DMS153 (cell line): ENCODE measurements at places on chromosomes 4 and X.

GRCh38 chrX:54470054-54470760 is 25.8 kb downstream of the FGD1 start:
- DNase-seq, result no peak

DNA sequence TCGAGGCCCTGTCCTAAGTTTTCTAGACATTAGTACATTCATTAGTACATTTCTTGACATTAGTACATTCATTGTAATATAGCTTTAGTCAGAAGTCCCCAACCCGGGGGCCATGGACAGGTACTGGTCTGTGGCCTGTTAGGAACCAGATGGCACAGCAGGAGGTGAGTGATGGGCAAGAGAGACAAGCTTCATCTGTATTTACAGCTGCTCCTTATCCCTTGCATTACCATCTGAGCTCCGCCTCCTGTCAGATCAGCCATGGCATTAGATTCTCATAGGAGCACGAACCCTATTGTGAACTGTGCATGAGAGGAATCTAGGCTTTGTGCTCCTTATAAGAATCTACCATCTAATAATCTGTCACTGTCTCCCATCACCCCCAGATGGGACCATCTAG is 48.0 kb downstream of the GATB start:
- no peak for DNase-seq

DNA sequence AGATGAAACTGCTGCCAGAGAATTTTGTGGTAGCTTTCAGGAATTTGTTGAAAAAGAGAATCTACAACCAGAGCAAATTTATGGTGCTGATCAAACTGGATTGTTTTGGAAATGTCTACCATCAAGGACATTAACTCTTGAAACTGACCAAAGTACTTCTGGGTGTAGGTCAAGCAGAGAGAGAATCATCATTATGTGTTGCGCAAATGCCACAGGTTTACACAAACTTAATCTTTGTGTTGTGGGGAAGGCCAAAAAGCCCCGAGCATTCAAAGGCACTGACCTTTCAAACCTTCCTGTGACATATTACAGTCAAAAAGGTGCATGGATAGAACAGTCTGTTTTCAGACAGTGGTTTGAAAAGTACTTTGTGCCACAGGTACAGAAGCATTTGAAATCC is 2.1 kb downstream of the TIGD2 start:
- no peak for DNase-seq

- DNase-seq, result peak; percentile 80
Observed at GRCh38 chrX:47366041-47366722, 4.2 kb upstream of the ZNF157 start.
